Urothelium cell line (cell line): ENCODE measurements at places on chromosomes 6 and 20.

DNA sequence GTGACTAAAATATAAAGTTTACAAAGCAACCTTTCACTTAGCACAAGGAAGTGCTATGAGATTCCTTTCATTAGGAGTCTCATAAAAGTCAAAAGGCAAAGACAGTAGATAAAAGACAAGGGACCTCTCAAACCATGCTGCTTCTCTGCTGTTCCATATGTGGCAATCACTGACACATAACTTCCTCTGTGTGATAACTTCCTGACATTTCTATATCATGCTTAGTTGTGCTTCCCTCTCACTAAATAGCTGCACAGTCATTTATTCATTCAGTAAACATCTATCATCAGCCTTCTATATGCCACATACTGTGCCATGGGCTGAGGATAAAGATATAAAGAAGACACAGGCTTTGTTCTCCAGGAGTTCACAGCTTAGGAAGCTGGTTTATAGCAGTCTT, 214.8 kb upstream of the GRIK2 start:
- no peak for DNase-seq

DNA sequence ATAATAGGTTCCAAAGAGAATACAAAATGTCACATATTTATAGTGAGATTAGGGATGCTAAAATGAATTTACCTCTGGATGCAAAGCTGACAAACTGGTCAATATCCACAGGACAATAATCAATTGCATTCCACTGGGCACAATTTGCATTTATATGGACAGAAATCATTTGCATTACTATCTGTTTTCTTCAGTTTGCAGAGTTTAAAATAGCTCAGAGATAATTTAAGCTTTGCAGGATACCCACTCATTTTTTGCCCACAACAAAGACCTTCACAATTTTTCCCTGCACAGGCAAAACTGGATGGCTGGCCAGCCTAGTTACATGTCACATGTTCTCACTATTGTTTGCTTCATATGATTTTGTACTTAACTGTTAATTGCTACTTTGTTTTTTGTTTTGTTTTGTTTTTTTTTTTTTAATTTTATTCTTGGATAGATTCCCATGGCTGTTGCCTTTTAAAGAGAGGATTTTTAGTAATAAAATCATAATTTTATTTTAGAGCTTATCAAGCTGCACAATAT, 483.5 kb downstream of the UTRN start:
- no peak for DNase-seq

- DNase-seq, result no peak
Observed at GRCh38 chr20:722822-723644, 45.3 kb downstream of the SLC52A3 start.

GRCh38 chr20:18879262-18879661, 65.7 kb downstream of the SCP2D1 start:
- DNase-seq, result no peak

DNA sequence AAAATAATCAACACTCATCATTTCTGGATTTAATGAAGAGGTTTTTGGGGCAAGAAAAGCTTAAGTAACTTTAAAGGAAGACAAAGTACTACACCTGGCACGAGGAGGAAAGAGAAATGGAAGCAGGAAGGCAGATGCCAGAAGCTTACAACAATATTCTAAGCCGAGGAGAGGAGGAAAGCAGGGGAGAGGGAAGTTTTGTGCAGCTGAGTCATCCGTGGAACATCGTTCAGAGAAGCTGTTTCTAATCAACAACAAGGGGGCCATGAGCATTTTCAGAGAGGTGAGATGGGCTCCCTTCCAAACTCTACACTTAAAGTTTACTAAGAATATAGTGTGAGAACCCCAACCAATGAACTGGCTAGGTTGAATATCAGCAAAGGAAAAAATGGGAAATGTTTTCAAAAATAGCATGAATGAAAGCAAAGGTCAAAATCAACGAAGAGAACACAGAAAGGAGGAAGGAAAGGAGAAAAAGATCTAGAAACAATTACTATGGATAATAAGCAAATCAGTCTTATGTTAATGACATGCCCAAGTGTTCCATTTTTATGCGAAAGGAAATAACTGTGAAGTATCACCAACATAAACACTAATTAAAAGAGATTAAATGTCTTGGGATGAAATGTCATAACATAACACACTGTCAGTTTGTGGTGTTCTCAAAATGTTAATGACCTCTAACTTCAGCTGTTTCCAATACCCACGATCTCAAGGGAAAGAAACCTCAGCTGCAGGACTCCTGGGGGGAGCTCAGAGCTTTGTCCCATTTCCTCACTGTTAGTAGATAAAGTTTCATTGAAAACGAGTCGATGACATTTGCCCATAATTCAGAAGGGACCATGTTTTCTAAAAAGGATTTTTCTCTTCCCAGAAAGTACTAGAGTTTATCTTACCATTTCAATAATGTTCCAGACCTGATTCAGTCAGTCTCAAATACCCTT, 203.4 kb upstream of the STXBP5 start:
- peak; percentile 16 for DNase-seq

DNA sequence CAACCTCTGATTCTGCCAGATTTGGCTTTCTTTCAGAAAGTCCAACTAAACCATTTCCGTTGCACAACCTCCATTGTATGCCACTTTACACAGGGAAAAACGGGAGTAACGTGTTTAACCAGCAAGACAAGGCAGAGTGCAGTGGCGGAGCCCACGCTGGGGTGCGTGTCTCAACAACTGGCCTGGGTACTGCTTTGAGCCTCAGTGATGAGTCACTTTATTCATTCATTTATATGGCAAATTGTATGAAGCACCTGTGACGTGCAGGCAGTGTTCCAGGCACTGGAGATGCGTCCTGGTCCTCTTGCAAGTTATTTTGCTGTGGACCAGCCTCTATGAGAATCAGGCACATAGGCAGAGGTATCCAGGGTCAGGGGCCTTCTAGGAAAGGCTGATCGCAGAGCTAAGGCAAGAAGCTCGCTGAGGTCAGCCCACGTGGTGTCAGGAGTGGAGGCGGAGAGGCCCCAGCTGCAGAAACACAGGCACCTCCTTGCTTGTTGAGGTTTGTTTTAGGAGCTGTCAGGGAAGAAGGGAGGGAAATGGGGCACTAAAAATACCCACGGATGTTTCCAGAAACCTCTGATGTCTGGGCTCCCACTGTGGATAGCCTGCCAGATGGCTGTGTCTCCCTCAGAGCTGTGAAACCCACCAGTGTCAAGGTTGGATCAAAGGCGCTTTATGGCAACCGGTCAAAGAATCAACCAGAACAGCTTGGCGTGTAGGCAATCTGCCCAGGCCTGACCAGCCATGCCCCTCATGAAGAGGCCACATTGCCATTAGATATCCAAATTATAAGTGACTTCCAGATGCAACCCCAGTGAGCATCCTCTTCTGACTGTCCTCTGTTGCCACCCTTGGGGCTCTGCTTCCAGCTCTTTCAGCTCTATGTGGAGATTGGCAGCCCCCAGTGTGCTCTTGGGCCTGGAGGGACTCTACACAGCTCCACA, 157.2 kb downstream of the CD83 start:
- no peak for DNase-seq

DNA sequence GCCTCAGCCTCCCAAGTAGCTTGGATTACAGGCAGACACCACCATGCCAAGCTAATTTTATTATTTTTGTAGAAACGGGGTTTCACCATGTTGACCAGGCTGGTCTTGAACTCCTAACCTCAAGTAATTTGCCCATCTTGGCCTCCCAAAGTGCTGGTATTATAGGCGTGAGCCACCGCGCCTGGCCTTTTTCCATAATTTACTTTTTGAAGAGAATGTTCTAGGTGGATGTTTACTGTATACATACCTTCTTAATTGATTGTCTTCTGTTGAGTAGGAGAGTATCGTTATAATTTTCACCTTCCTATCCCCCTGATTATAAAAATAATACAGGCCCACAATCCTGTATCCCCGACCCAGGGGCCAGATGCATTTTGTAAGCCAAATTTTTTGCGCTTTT, 174.4 kb downstream of the BCAS1 start:
- no peak for DNase-seq

- DNase-seq, result no peak
Observed at GRCh38 chr6:2615251-2615650, 135.5 kb downstream of the MYLK4 start.

DNA sequence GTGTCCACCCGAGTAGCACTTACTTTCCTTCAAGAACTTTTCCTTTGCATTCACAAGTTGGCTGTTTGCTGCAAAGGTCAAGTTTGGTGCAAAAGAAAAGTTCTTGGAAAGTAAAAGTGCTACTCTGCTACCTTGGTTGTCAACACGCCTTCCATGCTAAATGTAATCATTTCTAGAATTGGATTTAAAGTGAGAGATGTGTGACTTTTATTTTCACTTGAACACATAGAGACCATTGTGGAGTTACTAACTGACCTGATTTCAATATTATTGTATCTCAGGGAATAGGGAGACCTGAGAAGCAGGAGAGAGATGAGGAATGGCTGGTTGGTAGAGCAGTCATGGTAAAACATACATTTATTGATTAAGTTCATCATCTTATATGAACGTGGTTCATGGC, 49.7 kb upstream of the IFNGR1 start:
- no peak for DNase-seq

DNA sequence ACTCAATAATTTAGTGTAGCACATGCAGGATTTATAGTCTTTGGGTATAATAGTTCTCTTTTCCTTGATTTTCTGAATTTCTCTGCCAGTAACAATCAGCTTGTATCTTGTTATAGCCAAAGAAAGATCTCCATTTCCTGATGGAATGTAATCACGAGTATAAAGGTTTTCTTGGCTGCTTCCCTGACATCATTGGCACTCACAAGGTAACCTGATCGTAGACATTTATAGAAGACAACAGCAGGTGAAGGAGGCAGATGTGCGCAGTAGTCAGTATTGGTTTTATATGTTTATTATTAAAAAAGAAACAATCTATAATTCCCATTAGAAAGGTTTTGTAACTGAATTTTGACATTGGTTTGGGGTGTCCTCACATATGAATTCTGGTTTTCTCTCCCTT, 44.3 kb upstream of the SYNJ2 start:
- no peak for DNase-seq

DNA sequence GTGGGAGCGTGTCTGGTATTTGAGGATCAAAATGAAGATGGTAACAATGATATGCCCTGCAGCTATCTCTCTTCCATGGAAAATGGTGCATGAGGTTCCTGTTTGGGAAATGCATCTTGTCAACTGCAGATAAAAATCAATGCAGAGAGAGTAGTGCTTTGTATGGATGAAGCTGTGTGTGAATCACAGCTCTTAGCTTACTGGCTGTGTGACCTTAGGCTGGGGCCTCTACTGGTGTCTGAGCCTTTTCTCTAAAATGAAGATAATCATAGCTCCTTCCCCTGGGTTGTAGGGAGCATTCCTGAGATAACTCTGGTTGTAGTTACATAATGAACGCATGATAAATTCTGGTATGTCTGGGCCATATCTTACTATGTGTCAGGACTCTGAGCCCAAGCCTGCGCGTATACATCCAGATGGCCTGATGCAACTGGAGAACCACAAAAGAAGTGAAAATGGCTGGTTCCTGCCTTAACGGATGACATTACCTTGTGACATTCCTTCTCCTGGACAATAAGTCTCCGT, 19.6 kb downstream of the ANGPT4 start:
- no peak for DNase-seq

GRCh38 chr20:20317195-20317594, 50.7 kb upstream of the INSM1 start:
- DNase-seq, result no peak

GRCh38 chr20:59987135-59987534, 28.9 kb downstream of the CDH26 start:
- no peak for DNase-seq

GRCh38 chr6:150865043-150865405, 478 bp upstream of the MTHFD1L start:
- DNase-seq, result no peak
